ENCODE measurements at places on chromosomes 3 and 15.

DNA sequence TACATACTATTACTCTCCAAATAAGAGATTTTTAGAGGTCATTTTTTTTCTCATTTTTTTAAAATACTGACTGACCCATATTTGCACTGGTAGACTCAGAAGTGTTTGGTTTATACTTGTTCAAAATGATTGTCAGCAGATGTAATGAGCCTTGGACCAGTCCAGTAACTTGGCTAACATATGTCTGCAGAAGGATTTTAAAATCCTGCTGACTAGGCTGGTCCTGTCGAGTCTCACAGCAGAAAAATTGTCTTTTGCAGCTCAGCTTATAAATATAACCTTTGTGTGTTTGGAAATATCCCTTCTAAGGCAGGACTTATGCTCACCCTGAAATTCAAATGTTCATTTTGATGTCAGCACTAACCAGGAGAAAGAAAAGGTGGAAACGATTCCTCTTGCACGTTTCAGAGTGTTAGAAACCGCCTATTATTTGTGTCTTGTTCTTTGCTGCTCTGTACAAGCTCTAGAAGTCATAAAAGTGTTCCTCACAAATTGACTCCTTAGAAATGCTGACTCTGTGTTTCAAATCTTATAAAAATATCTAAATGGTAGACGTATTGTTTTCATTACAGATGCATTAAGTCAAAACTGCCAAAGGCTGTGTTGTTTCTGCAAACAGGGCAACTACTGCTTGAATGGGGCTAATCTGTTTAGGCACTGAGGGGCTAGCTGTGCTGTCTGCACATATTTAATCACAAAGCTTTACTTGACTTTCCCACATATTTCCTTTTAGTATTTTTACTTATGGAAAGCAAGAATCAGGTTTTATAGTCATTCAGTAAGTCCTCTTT, 95.3 kb downstream of the CHL1 start:
- DNase-seq, result no peak

- no peak for DNase-seq
Measured at GRCh38 chr3:29933802-29934490, 653.1 kb downstream of the RBMS3 start.

GRCh38 chr3:34319881-34320280, 521.5 kb downstream of the PDCD6IP start:
- no peak for DNase-seq

DNA sequence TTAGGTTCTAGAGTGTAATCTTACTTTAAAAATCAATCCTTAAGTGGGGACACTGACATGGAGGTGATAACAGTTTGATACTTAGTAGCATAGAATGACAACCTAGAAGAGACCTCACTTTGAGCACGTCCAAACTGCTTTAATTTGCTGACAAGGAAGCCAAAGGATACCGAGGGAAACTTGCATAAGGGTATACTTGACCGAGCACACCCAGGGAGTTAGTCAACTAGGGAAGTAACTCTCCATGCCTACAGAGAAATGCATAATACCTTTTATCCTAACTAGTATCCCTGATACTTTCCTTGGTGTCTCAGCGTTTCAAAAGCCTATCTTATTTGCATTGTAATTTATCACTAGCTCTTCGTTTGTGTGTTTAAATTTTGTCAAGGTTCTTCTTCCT, 5.5 kb upstream of the TPRG1 start:
- DNase-seq, result no peak

DNA sequence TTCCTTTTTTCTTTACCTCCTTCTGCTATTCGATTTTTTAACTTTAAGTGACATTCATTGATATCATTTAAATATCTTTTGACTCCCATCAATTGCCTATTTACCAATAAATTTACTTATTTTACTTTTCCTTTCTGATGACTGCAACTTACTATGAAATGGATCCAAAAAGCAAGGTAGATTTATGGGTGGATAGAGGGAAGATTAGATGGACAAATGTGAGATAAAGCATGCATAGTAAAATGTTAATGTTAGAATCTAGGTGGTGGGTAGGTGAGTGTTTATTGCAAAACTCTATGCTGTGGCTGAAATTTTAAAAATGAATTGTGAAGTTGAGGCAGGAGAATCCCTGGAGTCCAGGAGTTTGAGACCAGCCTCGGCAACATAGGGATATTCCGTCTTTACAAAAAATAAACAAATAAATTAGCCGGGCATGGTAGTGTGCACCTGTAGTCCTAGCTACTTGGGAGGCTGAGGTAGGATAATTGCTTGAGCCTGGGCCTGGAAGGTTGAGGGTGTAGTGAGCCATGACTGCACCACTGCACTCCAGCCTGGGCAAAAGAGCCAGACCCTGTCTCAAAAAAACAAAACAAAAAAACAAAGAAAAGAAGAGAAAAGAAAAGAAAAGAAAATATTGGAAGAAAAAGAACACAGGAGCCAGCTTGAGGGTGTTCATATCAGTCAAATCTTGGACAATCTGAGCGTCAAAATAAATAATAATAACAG, 6.1 kb upstream of the PDCD6IP start:
- no peak for DNase-seq

DNA sequence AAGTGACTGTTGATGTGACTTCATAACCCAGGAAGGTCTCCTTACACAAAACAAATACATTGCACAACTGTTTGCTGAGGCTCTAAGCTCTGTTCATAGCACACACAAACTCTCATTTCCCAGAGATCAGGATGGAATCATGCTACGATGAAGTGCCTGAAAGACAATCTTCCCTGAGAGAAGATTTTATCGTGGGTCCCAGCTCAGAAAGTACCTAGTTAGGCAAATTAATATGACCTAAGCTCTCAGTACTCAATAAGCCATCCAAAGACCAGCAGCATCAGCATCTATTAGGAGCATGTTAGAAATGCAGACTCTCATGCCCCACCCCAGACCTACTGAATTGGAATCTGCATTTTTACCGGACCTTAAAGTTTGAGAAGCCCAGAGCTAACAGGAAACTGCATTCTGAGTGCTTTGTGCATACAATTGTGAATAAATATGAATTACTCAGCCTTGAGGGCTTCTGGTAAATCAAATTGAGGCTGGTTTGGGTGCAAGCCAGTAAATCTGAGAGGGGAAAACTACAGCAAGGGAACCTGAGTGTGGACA, 161.5 kb upstream of the C2CD4B start:
- no peak for DNase-seq

DNA sequence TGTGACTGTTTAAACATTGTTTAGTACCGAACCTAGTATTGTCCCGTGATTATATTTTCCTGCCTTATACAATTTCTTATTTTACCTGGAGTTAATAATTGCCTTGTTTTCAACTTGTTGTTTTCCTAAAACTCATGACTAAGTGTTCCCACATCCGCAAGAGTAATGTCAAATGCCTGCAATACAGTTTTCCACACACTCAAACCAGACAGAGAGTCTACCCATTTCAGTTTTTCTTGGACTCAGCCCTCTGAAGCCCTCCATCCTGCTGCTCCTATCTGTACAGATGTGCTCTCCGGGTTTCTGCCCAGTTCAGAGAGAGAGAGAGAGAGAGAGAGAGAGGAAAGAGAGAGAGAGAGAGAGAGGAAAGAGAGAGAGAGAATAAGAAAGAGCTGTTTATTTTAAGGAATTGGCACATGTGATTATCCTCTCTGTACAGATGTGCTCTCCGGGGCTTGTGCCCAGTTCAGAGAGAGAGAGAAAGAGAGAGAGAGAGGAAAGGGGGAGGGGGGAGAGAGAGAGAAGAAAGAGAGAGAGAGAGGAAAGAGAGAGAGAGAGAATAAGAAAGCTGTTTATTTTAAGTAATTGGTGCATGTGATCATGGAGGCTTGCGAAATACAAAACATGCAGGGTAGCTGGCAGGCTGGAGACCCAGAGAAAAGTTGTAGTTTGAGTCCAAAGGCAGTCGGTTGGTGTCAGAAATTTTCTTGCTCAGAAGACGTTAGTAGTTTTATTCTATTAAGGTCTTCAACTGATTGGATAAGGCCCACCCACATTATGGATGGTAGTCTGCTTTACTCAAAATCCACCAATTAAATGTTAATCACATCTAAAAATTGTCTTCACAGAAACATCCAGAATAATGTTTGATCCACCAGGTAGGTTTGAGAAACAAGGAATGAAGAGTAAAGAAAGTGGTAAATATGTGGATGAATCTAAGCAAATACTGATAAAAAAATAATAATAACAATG, 104.1 kb upstream of the GOLGA8J start:
- DNase-seq, result no peak

- no peak for DNase-seq
Measured at GRCh38 chr3:138434875-138435772, 708 bp downstream of the ESYT3 start.

GRCh38 chr3:62529230-62529629, 155.9 kb upstream of the FEZF2 start:
- DNase-seq, result no peak

- DNase-seq, result no peak
Measured at GRCh38 chr15:101351736-101352135, 56.7 kb upstream of the SNRPA1 start.

- DNase-seq, result no peak
Measured at GRCh38 chr15:48559285-48559684, 86.2 kb downstream of the FBN1 start.

GRCh38 chr15:60392986-60393790, 4.6 kb downstream of the ANXA2 start:
- no peak for DNase-seq

DNA sequence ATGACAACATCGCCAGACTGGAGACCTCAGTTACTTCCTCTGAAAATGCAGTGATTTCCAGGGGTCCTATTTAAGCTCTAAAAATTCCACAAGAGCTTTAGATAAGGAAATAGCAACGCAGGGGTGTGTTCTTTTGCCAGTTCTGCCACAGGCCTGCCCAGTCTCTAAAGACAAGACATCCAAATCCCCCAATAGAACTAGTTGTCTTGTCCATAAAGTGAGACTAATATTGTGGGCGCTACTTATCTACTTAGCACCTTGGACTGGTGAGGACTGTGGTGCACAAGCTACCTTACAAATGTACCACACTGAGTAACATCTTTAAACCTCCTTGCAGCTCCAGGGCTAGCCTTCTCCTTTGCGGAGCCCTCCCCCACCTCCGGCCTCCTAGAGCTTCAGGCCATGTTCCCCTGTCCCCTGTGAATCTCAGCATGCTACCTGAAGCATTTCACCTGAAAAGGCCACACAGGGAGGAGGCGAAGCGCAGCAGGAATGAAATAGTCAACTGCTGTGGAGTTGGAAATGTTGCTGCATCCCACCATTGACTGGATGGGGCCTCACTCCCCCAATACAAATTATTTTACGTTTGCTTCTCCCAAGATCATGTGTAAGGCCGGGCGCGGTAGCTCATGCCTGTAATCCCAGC, 9.6 kb upstream of the LRRC2 start:
- no peak for DNase-seq

DNA sequence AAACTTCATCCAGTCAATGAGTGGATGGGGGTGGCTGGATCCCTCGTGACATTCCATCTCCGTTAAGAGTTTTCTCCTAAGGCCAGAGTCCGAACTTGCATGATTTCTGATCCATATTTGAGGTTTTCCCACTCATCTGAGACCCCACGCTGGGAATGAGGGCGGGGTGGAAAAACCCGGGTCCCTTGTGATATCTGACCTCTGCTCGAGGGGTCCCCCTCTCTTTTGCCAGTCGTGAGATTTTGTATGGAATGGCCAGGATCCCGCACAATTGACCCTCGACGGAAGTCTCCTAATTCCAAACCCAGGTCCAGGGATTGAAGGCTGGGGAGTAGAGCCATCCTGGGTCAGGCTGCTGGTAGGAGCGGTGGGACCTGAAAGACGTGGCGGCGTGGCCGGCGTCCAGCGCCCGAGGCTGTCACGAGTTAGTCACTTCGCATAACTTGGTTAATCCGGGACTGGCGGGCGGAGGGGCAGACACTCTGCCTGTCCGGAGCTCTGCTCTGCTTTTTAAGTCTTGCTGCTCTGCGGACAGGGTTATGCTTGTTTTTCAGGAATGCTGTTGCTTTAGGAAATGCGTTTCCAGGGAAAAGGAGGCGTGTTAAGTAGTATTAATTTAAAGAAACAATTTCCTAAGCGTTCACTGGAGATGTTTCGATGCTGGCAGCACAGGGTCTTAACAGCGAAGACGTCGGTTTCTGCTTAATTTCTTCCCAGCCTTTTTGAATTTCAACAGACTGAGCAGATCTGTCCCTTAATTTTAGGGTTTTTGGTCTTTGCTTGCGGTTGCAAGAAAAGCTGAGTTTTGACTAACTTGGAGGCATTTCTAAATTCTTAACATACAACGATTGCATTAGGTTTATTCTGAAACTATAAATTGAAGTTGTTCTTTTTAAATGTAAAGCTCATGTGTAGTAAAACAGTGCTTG, 69.7 kb upstream of the LRRFIP2 start:
- DNase-seq, result no peak

- DNase-seq, result no peak
Measured at GRCh38 chr3:183490211-183490601, 61.8 kb upstream of the MCF2L2 start.
